Neural progenitor cell (in vitro differentiated cells): ENCODE measurements at places on chromosomes 4 and X.

GRCh38 chr4:156889616-156890594, 81.7 kb downstream of the PDGFC start:
- no peaks in the 10 kb centered on the region for H3K36me3 ChIP-seq
- no peak overlapping the region for H3K4me3 ChIP-seq
- no peak for DNase-seq
- no peaks in the 10 kb centered on the region for H3K4me1 ChIP-seq
- H3K27ac ChIP-seq = no peak overlapping the region

- no peak overlapping the region for H3K4me3 ChIP-seq
- no peaks in the 10 kb centered on the region for H3K27me3 ChIP-seq
- H3K36me3 ChIP-seq = no peaks in the 10 kb centered on the region
- no peak for DNase-seq
Measured at GRCh38 chrX:119155416-119156035, 27.9 kb upstream of the KIAA1210 start.

DNA sequence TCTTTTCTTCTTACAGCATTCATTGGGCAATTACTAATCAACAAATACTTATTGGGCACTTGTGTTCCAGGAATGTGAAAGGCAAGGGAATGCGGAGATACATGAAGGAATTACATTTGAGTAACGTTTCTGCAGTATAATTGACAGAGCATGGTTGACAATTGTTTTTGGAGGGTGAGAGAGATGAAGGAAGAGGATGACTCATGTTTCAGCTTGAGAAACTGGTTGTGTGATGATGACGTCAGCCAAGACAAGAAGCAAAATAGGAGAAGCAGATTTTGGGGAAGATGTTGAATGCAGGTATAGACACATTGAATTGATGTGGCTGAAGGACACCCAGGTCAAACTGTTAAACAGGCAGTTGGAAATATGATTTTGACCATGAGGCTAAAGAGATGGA, 8.0 kb upstream of the CPEB2 start:
- no peaks in the 10 kb centered on the region for H3K27me3 ChIP-seq
- H3K4me1 ChIP-seq = no peaks in the 10 kb centered on the region
- no peak overlapping the region for H3K4me3 ChIP-seq
- H3K27ac ChIP-seq = no peak overlapping the region

- no peak overlapping the region for H3K4me3 ChIP-seq
- no peaks in the 10 kb centered on the region for H3K4me1 ChIP-seq
- H3K27me3 ChIP-seq = no peaks in the 10 kb centered on the region
- no peaks in the 10 kb centered on the region for H3K36me3 ChIP-seq
Measured at GRCh38 chrX:45172890-45173289, 27.8 kb downstream of the DIPK2B start.

- H3K27me3 ChIP-seq = no peaks in the 10 kb centered on the region
- no peak overlapping the region for H3K27ac ChIP-seq
- H3K4me3 ChIP-seq = no peak overlapping the region
- no peaks in the 10 kb centered on the region for H3K36me3 ChIP-seq
- H3K4me1 ChIP-seq = peaks cover 8% of the 10 kb centered on the region
- DNase-seq = no peak
Measured at GRCh38 chrX:29555465-29556091, 659.8 kb upstream of the MAGEB2 start.

- no peak for DNase-seq
- no peak overlapping the region for H3K4me3 ChIP-seq
- H3K27ac ChIP-seq = no peak overlapping the region
- no peaks in the 10 kb centered on the region for H3K4me1 ChIP-seq
- H3K27me3 ChIP-seq = no peaks in the 10 kb centered on the region
- H3K36me3 ChIP-seq = no peaks in the 10 kb centered on the region
Measured at GRCh38 chrX:78643874-78644273, 15.3 kb downstream of the RTL3 start.
